ENCODE measurements at places on chromosomes 1 and 21.

- DNase-seq, result no peak
These were observed 27.3 kb upstream of the LAMC1 start for GRCh38 chr1:182995894-182996293.

- no peak for DNase-seq
These were observed 410.7 kb downstream of the DSCAM start for GRCh38 chr21:40436261-40436660.

GRCh38 chr21:10272216-10272615 is 249.2 kb upstream of the TPTE start:
- DNase-seq, result no peak

DNA sequence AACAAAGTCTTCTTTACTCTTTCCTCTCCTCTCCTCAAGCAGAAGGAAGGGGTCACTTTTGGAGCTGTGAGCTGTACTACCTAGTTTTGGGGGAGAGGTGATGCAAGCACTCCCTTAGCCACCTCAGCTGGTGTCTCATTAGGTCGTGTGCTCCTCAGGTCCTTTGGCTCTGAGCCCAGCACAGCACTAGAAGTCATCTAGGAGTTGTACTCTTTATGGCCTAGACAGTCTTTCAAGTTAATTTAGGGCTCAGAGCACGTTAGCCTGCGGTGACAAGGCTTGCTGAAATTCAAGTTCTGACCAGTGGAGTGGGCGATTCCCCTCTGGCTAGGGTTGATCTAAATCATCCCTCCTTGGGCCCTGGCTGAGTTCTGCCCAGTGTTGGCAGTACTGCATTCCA is 48.0 kb upstream of the WDR26 start:
- DNase-seq, result no peak

GRCh38 chr1:205422993-205423642 is 1.3 kb upstream of the LEMD1 start:
- no peak for DNase-seq

- peak; percentile 45 for DNase-seq
These were observed 83.9 kb upstream of the PLPPR4 start for GRCh38 chr1:99180343-99180808.

DNA sequence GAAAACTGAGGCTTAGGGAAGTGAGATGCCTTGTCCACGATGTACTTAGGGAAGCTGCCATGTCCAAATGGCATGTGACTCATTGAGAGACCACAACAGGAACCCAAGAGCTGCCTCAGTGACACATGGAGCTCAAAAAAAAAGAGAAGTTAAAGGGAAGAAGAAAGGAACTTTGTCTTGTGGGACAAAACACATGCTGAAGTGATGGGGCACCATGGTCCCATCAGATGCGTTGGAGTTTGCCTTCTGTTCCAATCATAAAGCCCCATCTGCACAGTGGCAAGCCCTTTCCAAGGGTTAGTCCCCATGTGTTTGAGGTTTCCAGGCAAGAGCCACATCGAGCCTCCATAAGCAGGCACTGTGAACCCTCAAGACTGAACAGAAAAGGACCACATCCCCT is 8.0 kb downstream of the MED8 start:
- DNase-seq, result no peak

GRCh38 chr1:206702260-206702659 is 17.6 kb downstream of the MAPKAPK2 start:
- DNase-seq, result no peak

- no peak for DNase-seq
These were observed 39.0 kb upstream of the IL20 start for GRCh38 chr1:206826394-206826793.

DNA sequence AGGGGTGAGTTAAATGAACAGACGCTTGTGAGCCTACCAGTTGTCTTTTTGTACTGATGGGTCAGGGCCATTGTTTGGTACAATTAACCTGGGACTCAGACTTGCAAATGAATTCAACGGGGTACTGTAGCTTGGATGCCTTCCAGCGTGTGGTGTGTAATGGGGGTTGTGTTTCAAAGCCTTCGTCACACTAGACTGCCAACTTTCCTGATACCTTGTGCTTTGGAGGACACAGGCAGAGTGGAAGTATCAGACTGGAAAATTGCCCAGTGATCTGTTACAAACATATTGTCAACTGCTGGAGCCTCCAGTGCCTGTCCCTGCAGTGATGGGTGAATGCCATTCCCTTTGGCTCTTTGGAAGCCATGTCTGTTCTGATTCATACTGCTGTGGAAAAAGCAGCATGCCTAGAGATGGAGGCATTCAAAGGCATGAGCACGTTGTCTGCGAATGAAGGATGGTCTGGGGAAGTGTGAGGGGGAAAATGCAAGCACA is 384.5 kb downstream of the LMX1A start:
- DNase-seq, result no peak

DNA sequence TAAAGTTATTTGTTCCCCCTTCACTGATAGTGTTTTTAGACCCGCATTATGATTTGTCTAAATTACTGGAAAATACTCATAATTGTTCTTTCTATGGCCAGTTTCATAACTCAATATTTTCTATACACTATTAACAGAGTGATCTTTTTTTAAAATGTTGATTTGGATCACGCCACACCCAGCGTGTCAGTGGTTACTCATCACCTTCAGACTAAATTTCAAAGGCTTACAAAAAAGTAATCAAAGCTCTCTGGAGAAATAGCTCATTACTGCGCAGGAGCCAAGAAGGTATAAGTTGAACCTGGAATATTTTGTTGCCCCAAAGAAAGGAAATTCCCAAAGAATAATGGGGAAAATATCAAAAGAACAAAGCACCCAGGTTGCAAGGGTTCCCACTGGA is 104.9 kb downstream of the EVI5 start:
- DNase-seq, result no peak

DNA sequence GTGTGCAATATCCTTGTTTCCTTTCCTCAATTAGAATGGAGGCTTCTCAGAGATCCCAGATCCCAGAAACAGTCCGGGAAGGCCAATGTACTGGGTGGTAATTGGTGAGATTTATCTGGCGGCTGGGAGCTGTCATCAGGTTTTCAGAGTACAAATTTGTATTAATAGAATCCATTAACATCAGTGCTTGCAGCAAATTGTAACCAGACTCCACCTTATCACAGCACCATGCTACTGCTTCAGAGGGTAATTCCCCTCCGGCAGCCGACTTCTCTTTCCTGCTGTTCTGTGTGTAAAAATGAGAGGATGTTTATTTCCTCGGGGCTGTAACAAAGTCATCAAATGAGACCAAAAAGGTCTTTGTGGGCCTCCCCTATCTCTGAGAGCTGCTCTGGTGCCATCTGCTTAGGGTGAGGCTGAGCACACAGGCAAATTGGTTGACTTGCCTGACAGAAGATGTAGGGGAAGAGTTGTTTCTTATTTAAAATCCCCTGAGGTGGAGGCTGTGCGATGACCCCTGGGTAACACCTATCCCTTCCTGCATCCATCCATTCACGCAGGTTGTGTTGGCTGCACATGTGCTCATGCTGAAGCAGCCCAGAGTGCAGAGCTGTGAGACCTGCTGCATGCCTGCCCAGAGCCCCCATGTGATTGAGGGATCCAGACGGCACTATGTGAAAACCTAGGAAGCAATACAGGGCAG is 19.2 kb downstream of the NFASC start:
- no peak for DNase-seq

- DNase-seq, result peak; percentile 37
These were observed 57.8 kb downstream of the SLC35D1 start for GRCh38 chr1:66996018-66996682.

DNA sequence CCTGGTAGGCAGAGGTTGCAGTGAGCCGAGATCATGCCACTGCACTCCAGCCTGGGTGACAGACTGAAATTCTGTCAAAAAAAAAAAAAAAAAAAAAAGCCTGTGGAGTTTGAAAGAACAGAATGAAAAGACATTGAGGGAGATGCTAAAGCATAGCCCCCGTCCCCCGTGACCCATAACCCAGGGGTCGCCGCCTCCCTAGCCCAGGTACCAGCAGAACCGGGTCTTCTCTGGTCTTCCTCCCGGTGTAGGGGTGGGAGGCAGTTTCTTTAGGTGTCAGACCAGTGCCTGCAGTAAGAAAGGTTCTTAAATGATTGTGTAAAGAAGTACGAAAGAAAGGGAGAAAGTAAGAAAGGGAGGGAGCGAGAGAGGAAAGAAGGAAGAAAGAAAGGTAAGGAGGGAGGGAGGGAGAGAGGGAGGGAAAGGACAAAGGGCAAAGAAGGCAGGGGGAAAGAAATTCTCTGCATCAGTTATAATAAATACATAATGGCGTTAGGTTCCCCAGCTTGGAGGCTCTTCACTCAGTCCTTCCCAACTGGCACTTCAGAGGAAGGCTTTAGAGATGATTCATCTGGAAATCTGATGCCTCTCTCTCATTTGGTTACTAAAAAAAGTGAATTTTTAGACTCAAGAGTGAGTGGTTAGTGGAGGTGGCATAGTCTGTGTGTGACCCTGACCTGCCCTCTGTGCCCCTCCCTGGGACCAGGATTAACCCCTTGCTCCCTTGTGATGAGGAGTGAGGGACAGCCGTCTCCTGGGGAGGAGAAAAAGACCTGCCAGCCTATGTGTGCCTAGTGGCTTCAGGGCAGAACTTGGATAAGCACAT is 1.1 kb downstream of the IL24 start:
- no peak for DNase-seq

GRCh38 chr1:179879797-179880196 is 2.2 kb upstream of the TOR1AIP2 start:
- no peak for DNase-seq

- no peak for DNase-seq
These were observed 466 bp downstream of the VPS26C start for GRCh38 chr21:37266515-37267221.

- no peak for DNase-seq
These were observed 64.8 kb upstream of the ATP5PO start for GRCh38 chr21:33980276-33980916.

DNA sequence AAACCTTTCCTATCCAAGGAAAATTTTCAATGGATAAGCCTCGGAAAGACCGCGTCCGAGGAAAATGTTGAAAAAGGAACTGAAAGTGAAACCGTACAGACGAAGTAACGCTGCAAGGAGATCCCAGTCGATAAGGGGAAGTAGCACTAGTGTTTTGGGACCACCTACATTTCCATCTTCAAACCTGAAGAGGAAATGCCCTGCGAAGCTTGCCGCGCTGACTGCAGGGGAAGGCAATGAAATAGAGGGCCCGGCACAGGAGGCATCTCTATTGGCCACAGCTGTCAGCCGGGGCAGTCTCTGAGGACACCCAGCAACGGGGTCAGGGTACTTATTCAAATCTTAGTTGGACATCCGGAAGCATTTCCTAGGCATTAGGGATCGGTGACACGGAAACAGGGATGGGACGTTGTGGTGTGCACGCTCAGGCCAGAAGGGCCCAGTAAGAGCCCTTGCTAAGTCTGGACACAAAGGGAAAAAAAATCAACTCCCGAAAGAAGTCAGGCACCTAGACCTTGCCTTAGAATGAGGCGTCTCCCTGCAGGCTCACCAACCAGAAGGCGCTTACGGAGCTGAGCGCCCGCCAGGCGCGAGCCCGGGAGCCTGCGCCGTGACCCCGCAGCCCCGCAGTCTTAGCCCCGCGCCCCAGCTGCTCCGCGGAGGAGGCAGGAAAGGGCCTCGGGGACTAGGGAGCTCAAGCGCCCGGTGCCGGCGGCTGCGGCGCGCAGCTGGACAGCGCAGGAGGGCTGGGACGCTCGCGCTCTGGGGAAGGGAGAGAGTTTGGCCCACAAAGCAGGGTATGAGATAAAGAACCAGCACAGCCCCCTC is 655 bp downstream of the USF1 start:
- DNase-seq, result peak; percentile 49

GRCh38 chr1:198024782-198025181 is 107.6 kb downstream of the LHX9 start:
- DNase-seq, result no peak

DNA sequence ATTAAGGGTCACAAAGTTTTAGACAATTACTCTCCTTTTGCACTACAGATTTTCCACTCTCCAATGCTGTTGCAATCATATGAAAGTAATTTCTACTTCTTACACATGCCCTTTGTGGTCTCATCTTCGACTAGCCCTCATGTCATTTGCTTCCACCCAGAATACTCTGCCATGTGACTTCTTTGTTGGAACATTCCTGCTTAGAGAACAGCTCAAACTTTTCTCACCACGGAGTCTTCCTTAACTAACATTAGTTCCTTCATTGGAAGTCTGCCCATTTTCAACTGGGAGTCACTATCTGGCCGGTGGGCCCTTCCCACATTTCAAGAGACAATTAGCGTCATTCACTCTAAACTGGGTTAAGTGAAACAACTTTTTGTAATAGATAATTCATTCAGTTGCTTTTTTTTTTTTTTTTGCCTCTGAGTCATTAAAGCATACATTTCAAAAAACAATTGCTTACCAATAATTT is 142.6 kb upstream of the PALMD start:
- DNase-seq, result no peak

- DNase-seq, result no peak
These were observed 91.7 kb downstream of the TYW3 start for GRCh38 chr1:74824497-74825107.

DNA sequence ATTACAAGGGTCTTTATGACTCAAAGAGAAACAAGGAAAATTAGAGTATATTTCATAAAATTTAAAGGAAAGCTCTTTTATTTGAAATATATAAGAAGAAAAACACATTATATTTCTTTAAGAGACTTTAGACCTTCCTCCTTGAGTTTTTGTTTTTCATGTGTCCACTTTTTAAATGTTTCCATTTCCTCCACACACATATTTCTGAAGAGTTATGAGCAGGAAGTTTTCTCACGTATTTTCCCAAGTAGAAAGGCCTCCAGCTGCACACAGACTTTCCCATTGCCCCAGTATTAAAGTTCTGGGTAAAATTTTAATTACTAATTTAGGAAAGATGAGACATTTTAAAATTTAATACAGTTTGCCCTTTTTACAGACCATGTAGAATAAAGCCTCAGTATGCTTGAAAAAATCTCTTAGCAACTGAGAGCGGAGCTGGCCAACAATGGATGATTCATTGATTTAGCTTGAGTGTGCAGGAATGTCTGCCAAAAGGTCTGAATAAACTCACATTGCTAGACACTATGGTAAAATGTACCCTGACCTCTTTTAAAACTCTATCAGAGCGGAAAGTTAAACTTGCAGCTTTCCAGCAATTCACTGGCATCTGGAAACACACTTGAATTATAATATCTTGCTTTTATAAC is 57.9 kb downstream of the DDAH1 start:
- DNase-seq, result no peak

DNA sequence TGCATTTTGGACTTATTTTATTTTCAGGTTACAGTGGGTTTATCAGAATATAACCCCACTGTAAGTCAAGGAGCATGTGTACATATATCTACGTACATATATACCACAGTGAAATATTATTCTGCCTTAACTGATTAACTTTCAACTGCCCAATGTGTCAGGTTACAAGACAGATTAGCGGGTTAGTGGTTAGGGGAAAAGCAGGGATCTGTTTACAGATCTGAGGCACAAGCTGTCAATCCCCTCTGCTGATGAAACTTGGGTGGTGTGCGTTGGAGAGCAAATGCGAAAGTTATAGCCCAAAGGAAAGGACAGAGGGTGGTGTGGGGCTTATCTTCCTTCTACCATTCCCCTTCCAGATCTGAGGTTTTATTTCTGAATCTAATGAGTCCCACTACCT is 238.2 kb upstream of the KCNK2 start:
- no peak for DNase-seq
